ENCODE measurements at places on chromosomes 16 and 17.

GRCh38 chr17:59483860-59484259 lies 81.5 kb upstream of the DHX40 start:
- DNase-seq = no peak

DNA sequence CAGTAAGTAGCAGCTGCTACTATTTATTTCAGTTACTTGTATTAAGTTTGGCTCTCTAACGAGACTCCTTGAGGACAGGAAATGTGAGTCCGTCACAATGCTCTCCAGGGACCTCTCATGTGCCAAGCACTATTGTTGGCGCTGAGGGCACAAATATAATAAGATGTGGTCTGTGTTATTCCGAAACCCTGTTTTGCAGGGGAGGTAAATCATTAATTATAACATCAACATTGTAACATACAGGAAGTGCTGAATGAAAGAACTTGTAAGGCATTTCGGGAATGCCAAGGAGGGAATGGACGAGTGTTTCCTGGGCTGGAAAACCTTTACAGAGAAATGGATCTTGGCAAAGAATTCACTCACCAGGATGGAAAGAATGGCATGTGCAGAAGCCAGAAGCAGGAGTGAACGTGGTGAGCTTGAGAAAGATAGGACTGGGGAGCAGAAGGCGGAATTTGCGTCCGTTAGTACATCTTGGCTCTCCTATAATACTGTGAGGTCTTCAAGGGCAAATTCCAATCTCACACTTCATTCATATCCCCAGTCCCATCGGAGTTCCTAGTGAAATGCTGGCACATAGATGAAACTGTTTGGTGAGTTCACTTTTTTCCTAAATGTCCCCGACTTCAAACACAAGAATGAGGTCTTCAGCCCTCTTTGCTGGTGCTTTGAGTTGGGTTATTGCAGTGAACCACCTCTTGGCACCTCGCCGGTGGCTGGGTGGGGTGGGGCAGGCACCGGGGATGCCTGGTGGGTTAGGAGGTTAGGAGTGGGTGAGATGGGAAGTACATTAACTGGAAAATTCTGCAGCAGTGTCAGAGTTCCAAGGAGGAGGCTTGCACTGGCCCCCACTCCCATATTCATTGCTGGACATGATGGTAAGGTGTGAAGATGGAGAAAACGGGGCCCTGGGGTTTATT lies 11.5 kb downstream of the TAC4 start:
- no peak for DNase-seq

DNA sequence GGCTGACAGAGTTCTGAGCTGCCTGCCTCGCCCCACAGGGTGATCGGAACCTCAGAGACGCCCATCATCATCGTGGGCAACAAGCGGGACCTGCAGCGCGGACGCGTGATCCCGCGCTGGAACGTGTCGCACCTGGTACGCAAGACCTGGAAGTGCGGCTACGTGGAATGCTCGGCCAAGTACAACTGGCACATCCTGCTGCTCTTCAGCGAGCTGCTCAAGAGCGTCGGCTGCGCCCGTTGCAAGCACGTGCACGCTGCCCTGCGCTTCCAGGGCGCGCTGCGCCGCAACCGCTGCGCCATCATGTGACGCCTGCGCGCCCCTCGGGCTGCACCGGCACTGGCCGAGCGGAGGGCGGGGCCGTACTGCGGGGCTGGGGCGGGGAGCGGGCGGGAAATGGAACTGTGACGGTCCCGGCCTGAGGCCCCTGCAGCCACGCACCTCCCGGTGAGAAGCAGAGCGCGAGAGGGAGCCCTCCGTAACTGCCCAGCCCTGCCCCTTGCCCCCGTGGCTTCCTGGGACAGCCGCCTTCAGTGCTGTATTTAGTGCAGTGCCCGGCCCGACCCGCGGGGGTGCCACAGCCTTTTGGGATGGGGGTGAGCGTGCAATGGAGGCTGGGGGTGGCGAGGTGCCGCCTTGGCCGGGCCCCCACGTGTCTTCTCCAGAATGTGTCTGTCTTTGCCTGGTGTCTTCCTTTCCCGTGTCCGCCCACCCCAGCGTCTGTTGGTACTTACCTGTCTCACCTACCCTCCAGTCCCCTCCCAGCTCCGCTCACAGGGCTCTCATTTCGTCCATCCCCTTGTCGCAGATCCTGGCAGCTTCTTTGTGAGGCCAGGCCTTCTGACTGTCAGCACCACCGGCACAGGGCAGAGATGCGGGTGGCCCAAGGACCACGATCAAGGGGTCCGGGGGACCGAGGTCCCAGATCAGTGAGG lies 9.8 kb downstream of the RASL10B start:
- DNase-seq = no peak

- DNase-seq = no peak
Measured at GRCh38 chr16:73071131-73071940, 23.4 kb upstream of the ZFHX3 start.

- DNase-seq = peak; percentile 13
Measured at GRCh38 chr16:14071576-14072271, 605 bp downstream of the MRTFB start.

DNA sequence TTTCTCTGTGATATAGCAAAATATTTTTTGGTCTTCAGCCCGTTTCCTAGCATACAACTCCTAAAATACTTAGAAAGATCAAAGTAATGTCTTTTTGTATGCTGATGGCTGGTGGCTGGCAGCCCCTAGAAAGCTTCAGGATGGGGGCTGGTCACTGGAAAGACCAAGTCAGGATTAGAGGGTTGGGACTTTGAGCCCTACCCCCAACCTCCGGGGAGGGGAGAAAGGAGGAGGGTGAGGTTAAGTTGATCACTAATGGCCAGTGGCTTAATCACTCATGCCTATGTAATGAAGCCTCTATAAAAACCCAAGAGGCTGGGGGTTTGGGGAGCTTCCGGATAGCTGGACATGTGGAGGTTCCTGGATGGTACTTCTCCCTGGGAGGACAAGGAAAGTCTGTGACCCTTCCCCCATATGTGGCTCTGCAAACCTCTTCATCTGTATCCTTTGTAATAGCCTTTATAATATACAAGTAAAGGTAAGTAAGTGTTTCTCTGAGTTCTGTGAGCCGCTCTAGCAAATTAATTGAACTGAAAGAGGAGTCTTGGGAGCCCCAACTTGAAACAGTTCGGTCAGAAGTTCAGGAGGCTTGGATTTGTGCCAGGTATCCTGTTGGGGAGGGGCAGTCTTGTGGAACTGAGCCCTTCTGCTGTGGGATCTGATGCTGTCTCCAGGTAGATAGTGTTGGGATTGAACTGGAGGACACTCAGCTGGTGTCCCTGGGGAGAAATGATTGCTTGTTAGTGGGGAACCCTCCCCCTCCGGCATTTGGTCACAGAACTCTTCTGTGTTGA lies 3.5 kb downstream of the SLC7A6 start:
- no peak for DNase-seq

- no peak for DNase-seq
Measured at GRCh38 chr16:69100071-69100691, 5.3 kb upstream of the HAS3 start.

DNA sequence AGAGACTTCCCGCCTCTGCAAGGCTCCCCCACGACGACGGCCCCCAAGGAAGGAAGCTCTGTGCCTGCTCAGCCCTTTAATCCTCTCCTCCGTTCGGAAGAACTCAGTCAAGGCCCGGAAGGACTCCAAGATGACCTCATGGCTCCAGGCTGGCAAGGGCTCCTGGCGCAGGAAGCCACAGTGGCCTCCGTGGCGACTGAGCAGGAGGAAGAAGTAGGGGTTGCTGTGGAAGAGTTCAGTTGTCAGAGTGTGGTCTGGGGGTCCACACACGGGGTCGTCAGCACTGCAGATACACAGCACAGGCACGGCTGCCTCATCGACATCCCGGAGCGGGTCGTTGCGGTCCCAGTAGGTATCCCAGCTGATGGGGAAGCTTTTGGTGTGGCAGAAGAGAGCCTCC lies 4.2 kb downstream of the ABHD15 start:
- DNase-seq = no peak

DNA sequence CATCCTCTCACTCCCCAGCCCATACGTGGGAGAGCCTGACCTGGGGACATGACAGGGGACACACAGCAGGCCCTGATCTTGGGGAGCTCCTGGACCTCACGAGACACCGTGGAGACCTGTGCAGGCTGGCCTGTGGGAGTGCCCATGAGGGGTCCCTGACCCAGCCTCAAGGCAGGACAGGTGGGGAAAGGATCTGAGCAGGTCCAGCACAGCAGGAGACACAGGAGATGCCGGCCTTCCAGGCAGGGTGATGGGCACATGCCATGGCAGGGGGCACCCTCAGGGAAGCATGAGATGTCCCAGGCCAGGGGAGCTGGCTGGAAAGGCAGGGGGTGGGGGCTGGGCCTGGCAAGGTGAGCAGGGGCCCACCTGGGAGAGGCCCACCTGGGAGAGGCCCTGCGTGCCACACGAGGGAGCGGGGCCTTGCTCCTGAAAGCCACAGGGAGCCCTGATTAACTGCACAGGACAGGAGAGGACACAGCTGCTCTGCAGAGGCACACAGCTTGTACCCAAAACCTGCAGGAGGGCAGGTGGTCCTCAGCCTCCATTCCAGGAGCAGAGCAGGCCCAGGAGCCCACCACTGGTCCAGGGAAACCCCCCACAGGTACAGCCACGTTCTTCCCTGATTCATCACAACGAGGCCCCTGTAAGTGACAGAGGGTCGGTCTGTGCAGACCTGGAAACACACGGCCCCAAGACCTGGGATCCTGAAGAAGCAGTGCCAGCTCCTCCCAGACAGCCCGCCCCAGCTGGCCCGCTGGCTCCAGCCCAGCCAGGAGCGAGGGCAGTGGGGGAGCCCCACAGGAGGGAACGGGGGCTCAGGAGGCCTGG lies 26.6 kb upstream of the KRT17 start:
- DNase-seq = no peak

DNA sequence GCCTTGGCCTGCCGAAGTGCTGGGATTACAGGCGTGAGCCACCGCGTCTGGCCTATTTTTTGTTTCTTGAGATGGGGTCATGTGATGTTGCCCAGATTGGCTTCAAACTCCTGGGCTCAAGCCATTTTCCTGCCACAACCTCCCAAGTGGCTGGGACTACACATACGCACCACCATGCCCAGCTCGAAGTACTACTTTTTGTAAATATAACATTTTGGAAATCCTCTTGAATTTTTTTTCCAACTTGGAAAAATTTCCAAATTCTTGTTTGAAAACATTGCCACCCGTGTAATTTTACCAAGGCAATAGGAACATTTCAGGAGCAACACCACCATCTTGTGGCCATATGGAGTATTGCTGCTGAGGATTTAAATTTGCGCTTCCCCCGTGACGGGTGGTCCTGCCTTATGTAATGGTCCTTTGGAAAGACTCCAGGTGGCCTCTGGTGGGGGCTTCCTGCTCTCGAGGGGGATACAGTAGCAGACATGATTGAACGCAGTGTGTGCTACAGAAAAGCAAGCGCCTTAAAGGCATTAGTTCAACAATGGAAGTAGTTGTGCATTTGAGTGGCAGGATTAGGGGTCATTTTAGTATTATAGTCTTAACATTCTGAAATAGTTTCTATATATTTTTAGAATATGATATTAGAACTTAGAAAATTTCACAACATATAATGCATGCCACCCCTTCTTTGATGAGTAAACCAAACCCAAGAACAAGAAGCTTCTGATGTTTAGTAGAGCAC lies 8.0 kb downstream of the FLYWCH1 start:
- DNase-seq = peak; percentile 87

GRCh38 chr17:32285306-32285705 lies 19.7 kb downstream of the RHBDL3 start:
- no peak for DNase-seq

DNA sequence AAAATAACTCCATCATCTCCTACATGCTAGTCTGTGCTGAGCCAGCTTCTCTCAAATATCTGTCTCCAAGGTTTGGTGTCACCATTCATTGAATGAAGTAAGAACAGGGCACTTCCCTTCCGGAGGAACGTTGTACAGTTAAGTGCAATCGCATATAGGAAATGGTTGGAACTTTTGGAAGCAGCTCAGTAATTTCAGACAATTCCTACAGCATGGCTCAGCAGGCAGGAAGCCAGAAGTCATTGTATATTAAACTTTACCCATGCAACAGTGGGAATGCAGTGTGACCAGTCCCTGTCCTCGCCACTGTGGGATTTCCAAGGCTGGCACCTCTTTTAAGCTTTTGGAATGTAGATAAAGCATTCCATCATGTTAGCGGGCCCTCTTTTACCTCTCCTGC lies 51.1 kb upstream of the MYH2 start:
- DNase-seq = peak; percentile 38

- peak; percentile 64 for DNase-seq
Measured at GRCh38 chr17:78391843-78392242, 13.4 kb downstream of the PGS1 start.

- peak; percentile 81 for DNase-seq
Measured at GRCh38 chr17:59668816-59669215, 38.4 kb downstream of the PTRH2 start.

DNA sequence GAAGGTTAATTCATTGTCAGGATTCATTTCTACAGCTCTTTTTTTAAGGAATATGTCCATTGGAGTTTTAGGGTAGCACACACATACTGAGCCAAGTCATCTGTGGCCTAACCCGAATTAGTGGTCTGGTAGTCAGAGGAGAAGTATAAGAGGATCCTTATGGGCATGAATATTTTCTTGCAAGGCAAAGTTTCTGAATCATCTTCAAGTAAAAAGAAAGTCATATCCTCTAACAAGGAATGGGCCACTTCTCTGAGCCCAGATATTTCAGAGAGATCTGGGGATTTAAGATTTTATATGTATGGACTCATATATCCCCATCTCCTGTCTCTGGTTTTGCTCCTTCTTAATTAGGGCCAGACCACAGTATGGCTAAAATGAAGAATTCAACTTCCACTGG lies 99.2 kb upstream of the CDH8 start:
- DNase-seq = no peak

- DNase-seq = no peak
Measured at GRCh38 chr17:45383003-45383402, 49.7 kb downstream of the ARHGAP27 start.

GRCh38 chr17:2723505-2723996 lies 12.0 kb upstream of the CLUH start:
- DNase-seq = no peak

DNA sequence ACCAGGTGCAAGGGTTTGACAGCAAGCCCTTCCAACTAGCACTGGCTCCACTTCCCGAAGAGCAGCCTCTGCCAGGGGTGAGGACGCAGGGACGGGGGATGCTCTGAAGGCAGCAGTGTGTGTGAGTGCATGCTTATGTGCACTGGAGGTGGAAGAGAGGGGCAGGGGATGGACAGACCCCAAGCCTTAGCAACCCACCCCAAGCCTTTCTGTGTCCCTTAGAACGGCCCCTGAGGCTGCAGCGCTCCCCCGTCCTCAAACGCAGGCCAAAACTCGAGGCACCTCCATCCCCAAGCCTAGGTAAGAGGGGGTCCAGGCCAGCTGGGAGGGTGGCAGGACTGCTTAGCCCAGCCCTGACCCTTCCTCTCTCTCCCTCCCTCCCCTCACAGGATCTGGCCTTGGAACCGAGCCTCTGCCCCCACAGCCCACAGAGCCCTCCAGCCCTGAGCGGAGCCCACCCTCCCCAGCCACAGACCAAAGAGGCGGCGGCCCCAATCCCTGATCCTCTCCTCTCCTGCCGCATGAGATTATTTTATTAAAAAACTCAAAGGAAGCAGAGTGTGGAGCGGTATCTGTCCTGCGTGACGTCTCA lies 2.9 kb downstream of the ACD start:
- no peak for DNase-seq

Data from adipocyte (in vitro differentiated cells).